ENCODE measurements at places on chromosomes 2 and 18.

GRCh38 chr2:290090-290722 lies 2.3 kb upstream of the ALKAL2 start:
- no peak for DNase-seq

- no peak for DNase-seq
Measured at GRCh38 chr2:151053661-151053990, 208.0 kb downstream of the RBM43 start.

DNA sequence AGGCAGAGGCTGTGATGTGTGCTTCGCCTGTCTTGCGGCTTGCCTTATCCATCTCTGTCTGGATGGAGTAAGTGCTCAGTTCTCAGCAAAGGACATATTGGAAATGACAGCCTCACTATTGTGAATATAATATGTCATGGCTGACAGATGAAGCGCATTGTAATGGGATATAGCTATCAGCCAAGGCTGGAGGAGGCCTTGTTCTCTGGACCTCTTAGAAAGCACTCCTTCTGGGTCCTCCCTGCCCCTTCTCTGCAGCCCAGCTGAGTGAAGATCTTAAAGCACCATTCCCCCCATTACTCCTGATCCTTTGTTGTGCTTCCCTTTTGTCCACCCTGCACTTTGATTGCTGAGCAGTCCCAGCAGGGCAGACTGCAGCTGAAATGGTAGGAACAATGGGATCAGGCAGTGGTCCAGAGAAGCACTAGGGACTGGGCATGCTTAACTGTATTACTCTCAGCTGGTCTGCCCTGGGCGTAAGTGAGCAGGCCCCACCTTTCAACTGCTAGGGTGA lies 265.3 kb downstream of the SETBP1 start:
- DNase-seq: no peak

GRCh38 chr2:237682856-237683670 lies 55.7 kb downstream of the LRRFIP1 start:
- no peak for DNase-seq

- no peak for DNase-seq
Measured at GRCh38 chr2:192513575-192513974, 318.8 kb upstream of the TMEFF2 start.

DNA sequence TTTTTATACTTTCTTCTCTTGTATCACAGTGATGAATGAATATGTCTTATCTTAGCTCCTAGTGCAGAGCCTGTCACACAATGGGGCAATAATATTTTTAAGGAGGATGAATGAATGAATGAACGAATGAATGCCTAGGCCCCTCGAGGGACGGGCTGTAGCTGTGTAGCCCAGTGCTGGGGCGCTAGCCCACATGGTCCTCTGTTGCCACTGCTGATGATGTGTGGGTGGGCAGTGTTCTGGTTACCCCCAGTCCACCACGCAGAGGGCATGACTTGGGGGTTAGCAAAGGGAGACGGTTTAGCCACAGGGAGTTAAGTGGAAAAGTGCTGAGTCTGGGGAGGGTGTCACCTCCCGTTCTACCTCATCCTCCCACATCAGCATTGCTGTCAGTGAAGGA lies 134.2 kb downstream of the SMAD7 start:
- DNase-seq: no peak

DNA sequence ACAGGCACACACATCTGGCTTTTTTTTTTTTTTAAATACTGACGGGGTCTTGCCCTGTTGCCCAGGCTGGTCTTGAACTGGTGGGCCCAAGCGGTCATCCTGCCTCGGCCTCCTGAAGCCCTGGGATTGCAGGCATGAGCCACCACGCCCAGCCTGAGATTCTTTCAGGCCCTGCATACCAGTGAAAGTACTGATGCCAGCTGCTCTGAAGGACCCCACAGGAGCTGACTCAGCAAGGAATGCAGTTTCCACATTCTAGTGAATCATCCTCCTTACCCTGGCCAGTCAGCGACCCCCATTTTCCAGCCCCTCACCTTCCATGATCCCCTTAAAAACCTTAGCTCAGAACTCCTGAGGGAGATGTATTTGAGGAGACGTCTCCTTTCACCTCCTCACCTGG lies 5.8 kb upstream of the DTYMK start:
- no peak for DNase-seq

DNA sequence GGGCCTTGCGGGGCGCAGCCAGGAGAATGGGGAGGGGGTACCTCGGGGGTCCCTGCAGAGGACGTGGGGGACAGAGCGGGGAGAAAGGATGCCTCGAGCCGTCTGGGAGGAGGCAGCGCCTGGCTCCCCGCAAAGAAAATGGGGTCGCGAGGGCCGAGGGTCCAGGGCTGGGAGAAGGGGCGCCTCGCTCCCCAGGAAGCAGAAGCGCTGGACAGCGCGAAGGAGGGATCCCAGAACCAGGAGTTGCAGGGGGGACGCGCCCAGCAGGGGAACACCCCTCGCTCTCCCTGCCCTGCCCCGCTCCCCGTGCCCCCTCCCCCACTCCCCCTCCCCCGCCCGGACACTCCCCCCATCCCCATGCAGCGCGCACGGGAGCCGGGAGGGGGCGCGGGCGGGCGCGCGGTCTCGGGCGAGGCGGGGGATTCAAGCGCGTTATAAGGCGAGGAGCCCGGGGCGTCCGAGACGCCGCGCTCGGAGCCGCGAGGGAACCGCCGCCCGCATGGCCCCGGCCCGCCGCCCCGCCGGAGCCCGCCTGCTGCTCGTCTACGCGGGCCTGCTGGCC lies at the start of gene ERFE:
Gene ERFE, plus strand, starts transcription at position 462 of the 562 bp plus-strand sequence. Its CDS starts 38 bp downstream, at position 500.
- DNase-seq: peak; percentile 58

- no peak for DNase-seq
Measured at GRCh38 chr2:128984855-128985254, 666.2 kb upstream of the HS6ST1 start.

GRCh38 chr2:162457490-162457889 lies 113.6 kb downstream of the GCA start:
- DNase-seq: no peak

DNA sequence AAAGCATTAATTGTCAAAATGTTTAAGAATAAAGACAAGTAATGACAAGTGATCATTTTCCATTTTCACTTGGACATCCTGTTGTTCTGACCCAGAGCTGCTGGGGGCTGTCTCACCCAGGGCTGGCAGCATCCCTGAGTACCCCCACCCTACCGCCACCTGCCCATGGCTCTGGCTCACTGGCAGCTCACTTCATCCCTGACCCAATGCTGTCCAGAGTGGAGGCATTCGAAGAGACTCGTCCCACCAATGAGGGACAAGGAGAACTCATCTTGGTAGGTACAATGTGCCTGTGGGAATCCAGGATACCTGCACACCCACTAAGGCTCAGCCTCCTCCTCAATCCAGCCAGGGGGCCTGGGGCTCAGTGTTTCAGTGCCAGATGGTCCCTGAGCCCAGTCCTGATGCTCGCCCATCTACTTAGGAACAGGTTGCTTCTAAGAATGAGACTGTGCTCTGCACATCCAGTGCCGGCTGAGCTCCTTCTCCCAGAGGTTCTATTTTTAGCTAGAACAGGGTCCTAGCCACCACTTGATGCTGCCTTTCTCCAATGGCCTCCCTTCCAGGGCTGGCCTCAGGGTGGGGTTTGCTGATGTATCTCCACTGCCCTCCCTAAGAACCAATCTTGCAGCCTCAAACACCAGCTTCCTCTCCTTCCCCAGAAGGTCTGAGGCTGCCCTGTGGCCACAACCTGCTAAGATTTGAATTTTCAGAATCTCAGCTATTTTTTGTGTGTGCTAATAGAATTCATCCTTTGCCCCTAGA lies 53.7 kb downstream of the ADD2 start:
- DNase-seq: no peak

DNA sequence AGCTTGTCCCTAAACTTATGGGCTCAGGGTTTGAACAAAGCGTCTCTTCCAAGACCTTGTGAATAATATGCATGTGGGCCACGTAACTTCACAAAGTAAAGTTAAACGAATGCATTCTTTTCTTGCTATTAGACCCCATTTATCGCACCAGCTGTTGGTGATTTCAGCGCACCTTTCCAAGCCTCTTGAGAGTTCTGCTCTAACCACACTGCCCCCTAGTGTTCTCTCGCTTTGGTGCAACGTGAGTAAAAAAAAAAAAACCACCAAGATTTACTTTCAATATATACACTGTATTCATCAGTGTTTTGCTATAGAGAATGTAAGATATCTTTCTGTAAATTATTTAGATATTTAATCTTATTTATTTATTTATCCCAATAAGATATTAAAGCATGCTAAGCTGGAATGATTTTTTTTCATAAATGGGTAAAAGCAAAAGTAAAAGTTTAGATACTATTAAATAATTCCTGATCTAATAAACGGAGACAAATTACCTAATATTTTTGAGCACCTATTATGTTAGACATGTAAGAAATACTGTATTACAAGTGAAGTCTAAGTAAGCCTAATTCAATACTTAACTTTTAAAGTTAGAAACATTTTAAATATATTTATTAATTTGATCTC lies 459.5 kb downstream of the DLGAP1 start:
- no peak for DNase-seq

- DNase-seq: no peak
Measured at GRCh38 chr2:8004250-8004681, 677.6 kb upstream of the ID2 start.

DNA sequence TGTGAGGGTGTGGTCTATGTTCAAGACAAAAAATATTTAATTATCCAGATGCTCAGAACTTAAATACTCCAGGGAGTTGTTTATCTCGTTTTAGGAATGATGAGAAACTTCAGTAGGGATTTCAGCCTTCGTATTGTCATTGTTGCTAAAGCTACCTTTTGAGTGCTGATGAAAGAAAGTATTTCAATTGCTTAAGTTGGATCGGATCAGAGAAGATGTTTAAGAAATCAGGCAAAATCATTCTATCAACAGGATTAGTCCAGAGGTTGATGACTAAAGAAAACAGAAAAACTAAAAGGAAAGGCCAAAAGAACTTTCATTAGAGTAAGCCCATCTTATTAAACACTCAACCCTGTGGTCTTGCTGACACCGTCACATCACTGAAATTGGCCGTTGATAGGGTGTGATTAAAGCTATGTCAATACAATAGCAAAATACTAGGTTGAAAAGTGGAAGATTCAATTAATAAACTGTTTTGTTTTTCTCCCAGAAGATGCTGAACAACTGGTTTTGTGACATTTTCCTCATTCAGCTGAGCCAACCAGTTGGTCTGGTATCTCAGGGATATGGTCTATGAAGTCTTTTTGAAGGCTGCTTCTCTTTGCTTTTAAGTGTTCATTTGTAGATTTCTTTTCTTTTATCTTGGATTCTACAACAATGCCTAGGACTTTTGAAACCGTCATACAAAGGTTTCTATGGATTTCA lies 551.7 kb downstream of the SLC4A3 start:
- DNase-seq: no peak

GRCh38 chr2:229798446-229799155 lies 84.2 kb upstream of the DNER start:
- DNase-seq: no peak

DNA sequence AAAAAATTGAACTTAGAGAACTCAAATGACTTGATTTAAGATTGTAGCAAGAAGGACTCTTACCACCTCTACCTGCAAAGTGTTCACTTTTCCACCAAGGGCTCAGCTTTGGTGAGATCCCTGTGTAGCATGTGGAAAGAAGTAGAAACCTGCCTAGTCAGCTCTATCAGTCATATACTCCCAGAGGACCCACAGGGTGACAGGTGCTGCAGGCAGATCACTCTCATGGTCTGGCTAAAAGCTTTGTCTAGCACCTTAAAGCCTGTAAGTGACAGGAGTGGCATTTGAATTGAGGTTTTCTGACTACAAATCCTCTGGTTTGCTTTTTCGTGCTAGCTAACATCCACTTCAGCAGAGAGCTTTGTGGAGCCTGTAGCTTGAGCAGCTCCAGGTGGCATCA lies 18.7 kb upstream of the NEMP2 start:
- DNase-seq: no peak

DNA sequence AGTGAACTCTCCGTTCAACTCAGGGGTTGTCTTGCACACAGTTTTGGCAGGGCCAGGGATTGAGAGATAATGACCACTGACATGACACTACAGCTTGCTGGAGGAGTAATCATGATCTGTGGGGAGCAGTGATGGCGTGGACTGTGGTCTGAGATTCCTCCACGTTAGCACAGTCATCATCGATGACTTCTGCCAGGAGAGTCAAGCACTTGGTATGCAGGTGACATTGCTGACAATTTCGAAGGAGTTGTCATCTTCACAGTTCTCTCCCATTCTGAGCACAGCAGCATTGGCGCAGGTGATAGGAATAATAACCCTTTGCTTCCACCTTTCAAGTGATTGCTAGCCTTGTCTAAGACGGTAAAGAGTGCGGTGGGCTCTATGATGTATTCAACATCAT lies 79.8 kb downstream of the SGPP2 start:
- DNase-seq: no peak

DNA sequence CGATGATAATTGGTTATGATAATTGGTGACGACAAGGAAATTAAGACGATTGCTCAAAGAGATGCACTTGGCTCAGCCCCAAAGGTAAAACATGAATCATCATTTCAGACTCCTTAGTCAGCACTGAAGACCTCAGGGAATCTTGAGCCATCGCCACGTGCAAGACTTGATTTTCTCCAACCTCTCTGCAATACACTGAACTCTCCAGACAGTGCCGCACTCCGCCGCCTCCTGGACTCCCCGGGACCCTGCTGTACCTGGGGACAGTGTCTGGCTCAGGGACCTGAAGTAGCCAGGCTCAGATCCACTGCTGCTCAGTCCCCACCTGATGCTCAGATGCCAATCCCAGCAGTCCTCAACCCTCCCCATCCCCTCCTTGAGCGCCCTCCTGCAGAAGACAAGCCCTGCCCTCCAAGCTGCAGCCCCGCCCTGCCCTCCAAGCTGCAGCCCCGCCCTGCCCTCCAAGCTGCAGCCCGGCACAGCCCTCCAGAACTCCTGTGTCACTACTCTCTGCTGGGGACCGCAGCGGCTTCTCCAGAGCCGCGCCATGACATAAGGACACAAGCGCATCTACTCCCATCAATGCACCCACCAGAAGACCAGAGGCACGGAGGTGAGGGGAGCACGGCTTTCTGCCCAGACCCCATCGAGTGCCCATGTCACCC lies 1.1 kb downstream of the TMEM18 start:
- no peak for DNase-seq

DNA sequence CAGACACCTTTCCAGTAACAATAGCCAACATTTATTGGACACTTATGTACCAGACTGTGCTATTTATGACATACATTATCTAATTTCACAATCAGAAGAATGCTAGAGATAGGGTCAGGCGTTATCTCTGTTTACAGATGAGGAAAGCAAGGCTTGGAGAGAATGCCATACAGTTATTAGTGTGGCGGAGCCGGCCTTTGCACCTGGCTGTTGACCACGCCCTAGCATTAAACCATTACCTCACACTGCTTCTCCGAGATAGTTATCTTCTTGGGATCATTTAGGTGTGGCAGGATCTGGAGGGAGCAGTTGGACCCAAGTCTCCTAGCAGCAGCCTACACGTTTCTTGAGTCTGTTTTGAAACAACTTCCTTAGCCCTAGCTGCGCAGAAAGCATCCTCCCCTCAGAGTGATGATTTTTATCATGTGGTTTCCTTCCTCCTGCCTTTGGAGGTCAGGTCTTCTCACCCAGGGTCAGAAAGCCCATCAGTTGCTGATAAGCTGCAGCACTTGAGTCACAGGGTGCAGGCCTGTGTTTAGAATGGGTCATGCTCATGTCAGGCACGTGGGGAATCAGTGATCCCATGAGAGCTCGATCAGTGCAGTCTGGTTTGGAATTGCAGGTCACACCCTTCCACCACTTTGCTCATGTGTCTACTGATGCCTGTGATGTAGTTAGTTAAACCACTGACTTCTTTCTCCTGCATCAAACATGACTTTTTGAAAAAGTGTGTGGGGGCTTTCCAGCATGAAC lies 118.2 kb downstream of the SPTBN1 start:
- peak; percentile 51 for DNase-seq

All from activated B cell treated with CpG ODN at 0.5 μM for 24 hours (primary cell).